Stimulated activated CD4-positive, alpha-beta T cell treated with anti-CD3 and anti-CD28 coated beads, TNF-alpha, amount 100 ng/mL, for 48 hours (primary cell): ENCODE measurements at places on chromosomes 12 and 14.

- no peak for DNase-seq
Observed at GRCh38 chr12:93753838-93754429, 76.8 kb downstream of the CRADD start.

DNA sequence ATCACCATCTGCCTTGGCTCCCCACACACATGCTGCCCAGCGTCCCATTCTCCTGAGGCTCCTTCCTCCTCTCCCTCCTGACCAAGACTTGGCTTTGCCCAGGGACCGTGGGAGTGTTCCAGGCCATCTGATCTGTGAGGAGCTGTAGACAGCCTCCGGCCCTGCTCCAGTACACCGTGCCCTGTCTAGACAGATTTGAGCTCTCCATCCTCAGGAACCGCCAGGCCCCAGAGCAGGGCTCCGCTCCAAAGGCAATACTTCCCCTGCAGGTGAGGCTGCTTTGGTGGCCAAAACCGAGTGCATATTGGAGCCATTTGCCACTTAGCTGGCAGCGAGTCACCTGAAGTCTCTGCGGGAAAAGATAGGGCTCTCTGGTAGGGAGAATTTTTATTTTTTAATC lies 147.4 kb downstream of the ANO2 start:
- no peak for DNase-seq

- DNase-seq = no peak
Observed at GRCh38 chr12:131386781-131387180, 324.1 kb upstream of the SFSWAP start.

- DNase-seq = no peak
Observed at GRCh38 chr14:51872396-51872795, 12.0 kb downstream of the GNG2 start.

DNA sequence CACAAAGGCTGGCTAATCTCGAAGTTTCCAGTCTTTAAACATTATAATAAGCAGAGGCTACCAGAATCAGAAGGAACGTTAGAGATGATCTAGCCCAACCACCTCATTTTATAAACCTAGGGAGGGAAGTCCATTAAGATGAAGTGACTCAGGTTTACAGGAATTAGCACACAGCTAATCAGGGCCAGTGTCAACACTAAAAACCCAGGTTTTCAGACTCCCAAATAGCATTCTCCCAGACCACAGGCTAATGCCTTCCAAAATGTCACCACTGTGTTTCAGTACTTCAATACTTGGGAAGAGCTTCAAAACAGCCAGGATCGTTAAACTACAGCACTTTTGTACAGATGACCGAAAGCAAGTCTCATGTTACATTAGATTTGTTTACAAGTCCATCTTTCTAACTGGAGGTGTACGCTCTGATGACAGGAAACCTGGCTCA lies 89.2 kb downstream of the FOXN3 start:
- no peak for DNase-seq

GRCh38 chr12:67147447-67147846 lies 121.7 kb upstream of the CAND1 start:
- DNase-seq = no peak

DNA sequence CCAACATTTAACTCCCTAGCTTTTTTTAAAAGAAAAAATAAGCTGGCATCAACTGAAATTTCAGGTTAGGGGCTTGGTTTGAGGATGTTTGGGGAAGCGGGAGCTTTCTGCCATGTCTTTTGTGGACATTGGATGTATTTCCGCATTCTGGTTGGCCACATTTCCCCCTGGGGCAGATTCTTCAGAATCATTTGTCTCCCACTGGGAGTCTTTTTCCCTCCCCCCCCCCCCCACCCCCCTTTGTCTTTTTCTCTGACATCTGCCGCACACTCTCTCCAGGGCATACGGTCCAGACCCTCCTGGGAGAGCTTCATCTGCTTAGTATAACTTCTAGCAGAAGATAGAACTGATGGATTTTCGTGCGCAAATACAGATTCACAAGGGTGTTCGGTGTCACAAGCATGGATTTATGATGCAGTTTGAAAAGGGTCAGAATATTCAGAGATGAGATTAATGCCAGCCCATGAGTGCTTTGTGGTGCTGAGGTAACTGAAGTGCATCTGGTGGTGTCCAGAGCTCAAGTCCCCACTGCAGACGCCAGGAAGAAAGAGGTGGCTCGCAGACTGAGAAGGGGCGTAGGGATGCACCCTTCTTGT lies 40.2 kb downstream of the ETV6 start:
- no peak for DNase-seq

DNA sequence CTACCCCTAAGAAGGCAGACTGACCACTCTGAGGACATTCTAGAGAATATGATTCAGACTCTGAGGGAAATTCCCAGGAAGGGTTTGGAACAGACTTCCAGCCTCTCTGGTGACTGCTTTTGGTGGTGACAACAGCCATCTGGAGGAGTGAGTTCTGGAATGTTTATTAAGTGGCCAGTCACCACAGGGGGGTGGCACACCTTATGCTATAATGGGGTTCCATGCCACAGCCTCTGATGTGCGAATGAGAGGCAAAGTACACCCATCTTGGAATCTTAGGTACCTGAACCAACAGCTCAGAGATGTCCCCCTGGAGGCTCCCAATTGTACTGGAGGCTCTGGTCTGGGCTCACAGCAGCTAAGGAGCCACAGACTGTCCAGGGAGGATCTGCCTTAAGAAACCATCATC lies 9.5 kb upstream of the TINF2 start:
- DNase-seq = no peak

GRCh38 chr12:12689647-12690300 lies 6.2 kb downstream of the GPR19 start:
- no peak for DNase-seq

DNA sequence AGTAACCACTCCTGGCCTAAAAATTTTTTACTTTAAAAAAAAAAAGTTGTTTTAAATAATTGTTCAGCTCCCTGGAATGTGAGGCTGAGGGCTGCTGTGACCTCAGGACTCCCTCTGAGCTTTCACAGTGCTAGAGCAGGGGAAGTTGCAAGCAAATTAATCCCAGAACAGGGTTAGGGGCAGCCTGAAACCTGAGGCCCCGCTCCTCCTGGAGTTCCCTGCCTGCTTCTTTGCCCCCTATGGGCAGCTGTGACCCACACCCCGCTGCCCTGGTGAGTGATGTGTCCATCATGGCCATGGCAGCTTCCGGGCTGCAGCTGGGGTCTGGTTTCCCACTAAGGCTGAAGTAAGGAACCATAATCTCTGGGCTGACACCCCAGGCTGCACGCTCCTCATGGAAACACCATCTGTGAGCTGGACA lies 9.5 kb downstream of the RITA1 start:
- DNase-seq = no peak

DNA sequence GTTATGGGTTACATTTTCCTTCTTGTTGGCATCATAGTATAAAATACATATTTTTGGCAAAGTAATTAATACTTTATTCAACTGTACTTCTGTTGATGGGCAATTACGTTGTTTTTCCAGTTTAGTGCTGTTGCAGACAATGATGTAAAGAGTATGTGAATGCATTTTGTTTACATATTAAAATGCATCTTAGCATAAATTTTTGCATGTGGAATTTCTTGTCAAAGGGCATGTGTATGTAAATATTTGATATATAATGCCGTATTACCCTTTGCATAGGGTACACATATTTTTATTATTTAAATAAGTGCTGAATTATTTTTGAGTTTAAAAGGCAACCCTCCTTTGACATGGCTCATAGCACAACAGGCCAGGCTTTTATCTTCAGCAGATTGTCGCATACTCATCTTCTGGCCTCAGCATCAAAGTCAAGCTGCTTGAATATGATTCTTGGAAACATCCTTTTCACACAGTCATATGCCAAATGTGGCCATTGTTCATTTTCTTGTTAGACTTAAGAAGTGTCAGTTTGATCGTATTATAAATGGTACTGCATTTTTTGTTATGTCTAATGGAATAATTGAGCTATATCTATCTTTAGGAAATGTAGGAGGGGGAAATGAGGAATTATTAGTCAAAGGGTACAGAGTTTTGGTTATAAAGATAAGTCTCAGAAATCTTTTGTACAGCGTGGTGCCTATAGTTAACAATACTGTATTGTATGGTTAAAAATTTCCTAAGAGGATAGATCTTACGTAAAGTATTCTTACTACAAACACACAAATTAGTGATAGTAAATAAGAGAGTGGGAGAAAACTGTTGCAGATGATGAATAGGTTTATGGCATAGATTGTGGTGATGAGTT lies 138.5 kb downstream of the FUT8 start:
- no peak for DNase-seq

GRCh38 chr12:38053655-38054464 lies 262.7 kb upstream of the ALG10B start:
- no peak for DNase-seq

DNA sequence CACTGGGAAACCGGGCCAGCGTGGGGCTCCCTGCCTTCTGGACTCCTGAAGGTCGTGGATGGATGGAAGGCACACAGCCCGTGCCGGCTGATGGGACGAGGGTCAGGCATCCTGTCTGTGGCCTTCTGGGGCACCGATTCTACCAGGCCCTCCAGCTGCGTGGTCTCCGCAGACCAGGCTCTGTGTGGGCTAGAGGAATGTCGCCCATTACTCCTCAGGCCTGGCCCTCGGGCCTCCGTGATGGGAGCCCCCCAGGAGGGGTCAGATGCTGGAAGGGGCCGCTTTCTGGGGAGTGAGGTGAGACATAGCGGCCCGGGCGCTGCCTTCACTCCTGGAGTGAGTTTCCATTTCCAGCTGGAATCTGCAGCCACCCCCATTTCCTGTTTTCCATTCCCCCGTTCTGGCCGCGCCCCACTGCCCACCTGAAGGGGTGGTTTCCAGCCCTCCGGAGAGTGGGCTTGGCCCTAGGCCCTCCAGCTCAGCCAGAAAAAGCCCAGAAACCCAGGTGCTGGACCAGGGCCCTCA lies 26.9 kb downstream of the HIP1R start:
- DNase-seq = no peak

- DNase-seq = no peak
Observed at GRCh38 chr12:80411787-80412186, 32.2 kb upstream of the PTPRQ start.

- DNase-seq = no peak
Observed at GRCh38 chr14:91929700-91930099, 17.8 kb downstream of the FBLN5 start.

DNA sequence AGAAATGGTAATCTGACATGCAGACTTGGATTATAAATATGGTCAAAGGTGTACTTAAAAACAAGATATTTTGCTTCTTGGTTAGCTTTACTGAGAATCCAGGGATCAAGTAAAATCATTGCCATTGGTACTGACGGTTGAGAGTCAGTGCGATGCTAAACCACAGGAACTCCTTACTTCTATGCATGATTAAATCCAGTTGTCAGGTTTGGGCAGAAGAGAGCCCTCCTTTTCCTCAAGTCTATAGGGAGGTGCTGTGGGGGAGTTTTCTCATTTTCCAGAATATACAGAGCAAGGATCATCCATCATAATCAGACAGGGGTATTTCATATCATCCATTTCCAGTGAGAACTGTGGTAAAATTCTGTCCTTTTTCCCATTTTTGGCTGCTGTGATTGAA lies 839.1 kb downstream of the NRXN3 start:
- DNase-seq = no peak

DNA sequence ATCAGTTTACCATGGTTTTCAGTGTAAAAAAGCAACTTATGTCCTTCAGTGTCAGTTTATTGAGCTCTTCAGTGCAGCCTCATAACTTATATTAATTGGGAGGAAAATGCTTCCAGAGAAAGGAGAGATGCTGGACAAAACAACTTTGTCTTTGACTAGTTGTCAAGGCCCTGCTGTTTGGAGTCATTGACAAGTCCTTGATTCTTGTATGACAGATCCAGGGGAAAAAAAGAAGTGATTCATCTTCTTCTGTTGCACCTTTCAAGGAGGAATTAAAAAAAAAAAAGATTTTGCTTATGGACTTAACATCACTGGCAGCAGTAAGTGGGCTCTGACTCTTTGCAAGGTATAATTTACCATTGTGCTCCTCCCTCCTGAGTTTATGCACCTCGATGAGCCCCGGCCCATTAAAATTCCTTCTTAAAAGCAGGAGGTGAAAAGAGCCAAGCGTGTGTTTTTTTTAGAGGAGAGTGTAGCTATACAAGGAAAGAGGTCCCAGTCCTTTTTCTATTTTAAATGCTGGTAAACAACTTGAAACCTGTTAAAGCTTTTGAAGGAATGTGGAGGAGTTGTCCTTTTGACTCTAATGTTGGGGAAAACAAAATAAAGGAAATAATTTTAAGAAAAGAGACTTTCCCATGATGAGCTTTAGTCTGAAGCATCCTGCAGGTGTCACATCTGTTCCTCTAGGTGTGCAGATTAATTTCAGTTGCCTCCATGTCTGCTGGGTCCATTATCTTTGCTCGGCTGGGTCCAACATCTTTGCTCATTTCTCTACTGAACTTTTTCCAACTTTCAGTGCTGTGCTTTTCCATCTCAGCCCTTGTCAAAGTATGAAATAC lies 431.6 kb downstream of the RAD51B start:
- no peak for DNase-seq

DNA sequence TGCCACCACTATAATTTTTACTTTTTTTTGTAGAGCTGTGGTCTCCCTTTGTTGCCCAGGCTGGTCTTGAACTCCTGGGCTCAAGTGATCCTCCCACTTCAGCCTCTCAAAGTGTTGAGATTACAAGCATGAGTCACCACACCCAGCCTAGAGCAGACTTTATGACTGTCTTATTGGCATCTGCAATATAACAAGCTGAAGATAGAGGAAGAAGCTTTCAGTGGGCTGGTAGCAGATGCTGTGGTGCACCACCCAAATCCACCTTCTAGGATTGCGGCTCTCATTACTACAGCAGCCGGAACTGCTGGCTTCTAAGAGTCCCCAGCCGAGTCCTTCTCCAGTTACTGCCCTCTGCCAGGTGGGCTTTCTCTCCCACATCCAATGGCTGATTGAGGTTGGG lies 7.6 kb upstream of the STK38L start:
- no peak for DNase-seq

DNA sequence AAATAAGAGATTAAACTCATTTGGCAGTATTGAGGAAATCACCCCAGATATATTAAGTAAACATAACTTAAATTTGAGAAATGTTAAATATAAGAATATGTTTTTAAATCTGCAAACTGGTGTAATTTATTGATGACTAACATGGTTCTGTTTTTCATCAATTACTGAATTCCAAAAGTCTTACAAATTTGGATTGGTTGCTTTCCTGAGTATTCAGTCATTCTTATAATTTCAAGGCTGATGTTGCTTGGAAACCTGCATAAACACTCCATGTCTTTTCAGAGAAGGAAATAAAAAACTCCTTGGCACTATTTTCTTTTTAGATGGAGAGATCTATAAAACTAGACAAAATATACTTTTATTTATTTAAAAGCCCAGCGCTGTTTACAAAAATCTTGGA lies 71.7 kb downstream of the NOVA1 start:
- no peak for DNase-seq
